ENCODE measurements at places on chromosomes 2 and 18.

GRCh38 chr18:65016631-65017371, 734.0 kb upstream of the CDH7 start:
- no peaks in the 10 kb centered on the region for H3K4me1 ChIP-seq
- no peak for DNase-seq

- H3K4me1 ChIP-seq = no peaks in the 10 kb centered on the region
- DNase-seq = no peak
- no peaks in the 10 kb centered on the region for H3K36me3 ChIP-seq
- no peaks in the 10 kb centered on the region for H3K27me3 ChIP-seq
- H3K27ac ChIP-seq = no peak overlapping the region
These were observed 51.1 kb upstream of the FAM98A start for GRCh38 chr2:33650171-33650570.

DNA sequence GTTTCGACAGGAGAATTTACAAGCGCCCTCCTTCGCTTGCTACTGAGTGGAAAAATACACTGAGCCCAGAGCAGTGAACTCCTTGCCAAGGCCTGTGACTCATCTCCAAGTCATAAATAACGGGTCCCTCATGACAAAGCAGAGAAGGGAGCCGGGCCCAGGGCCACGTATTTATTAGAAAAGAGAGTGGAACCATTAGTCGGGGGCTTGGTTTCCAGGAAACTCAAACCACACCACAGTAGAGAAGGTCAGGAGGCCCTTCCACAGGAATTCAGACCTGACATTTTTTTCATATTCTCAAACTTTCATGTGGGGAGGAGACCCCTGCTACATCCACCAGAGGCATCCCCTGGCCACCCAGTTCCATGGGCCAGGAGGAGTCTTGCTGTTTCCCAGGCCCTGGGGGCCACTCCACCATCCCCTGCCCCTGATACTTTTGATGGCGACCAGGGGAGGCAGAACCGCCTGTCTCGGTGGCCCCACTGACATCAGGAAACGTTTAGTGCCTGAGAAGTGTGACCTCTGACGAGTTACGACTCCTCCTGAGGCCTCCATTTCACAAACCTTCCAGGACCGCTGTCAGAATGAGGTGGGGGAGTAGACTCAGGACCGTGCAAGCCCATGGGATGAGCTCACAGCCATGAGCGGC, 289.7 kb downstream of the DYSF start:
- H3K36me3 ChIP-seq = no peaks in the 10 kb centered on the region
- H3K4me3 ChIP-seq = no peak overlapping the region
- DNase-seq = no peak
- peaks cover 10% of the 10 kb centered on the region for H3K4me1 ChIP-seq
- H3K27me3 ChIP-seq = no peaks in the 10 kb centered on the region
- H3K27ac ChIP-seq = no peak overlapping the region

- H3K36me3 ChIP-seq = no peaks in the 10 kb centered on the region
- DNase-seq = no peak
- H3K4me1 ChIP-seq = no peaks in the 10 kb centered on the region
- no peaks in the 10 kb centered on the region for H3K27me3 ChIP-seq
- H3K27ac ChIP-seq = no peak overlapping the region
- H3K4me3 ChIP-seq = no peak overlapping the region
These were observed 97.1 kb downstream of the DPP4 start for GRCh38 chr2:161976917-161977316.

DNA sequence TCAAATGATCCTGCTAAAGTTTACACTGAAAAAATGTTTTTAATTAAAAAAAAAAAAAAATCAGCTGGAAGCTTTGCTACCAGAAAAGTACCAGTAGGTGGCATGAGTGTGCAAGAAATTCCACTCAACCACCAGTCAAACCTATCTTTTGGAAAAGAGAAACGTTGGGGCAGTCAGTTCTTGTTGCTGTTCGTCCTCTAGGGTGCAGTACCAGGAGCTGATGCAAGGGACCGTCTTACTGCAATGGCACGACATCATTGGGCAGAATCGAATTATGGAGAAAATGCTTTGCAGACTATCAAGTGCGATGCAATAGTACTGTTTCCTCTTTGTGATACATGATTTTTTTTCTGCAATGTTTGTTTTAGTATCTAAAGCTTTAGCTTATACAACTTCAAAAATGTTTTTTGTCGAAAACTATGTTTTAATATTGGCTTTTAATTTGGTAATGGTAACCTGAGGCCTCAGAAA, 18.3 kb downstream of the YPEL5 start:
- no peak for DNase-seq
- H3K4me1 ChIP-seq = no peaks in the 10 kb centered on the region
- no peak overlapping the region for H3K4me3 ChIP-seq
- no peak overlapping the region for H3K27ac ChIP-seq
- peaks cover 5% of the 10 kb centered on the region for H3K36me3 ChIP-seq

DNA sequence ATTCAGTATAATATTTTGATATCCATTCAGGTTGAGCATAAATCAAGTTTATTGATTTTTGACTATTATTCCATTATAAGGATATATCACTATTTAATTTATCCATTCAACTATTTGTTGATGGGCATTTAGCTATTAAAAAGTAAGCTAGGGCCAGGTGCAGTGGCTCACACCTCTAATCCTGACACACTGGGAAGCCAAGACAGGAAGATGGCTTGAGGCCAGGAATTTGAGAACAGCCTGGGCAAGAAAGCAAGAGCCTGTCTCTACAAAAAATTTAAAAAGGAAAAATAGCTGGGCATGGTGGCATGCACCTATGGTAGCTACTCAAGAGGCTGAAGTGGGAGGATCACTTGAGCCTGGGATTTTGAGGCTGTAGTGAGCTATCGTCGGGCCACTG, 183.5 kb downstream of the HNMT start:
- no peaks in the 10 kb centered on the region for H3K36me3 ChIP-seq
- H3K27me3 ChIP-seq = no peaks in the 10 kb centered on the region
- no peak overlapping the region for H3K27ac ChIP-seq
- no peak for DNase-seq
- H3K4me3 ChIP-seq = no peak overlapping the region

DNA sequence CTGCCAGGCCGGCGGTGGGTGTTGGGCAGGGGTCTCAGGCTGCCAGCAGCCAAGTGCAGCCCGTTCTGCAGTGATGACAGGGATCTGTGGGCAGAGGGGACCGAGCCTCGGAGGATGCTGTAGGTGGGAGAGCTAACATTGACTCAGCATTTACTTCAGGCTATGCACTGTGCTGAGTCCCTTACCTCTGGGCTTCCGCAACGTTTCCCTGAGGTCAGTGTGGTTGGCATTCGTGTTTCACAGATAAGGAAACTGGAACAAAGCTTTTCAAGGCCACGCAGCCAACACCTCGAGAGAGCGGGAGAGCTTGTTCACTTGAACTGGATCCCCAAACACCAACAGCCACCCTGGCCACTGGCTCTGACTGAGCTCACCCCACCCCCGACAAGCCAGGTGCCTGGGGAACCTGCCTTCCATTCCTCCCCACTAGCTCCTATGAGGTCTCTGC, 839 bp upstream of the GPR148 start:
- no peak for DNase-seq
- peak overlapping the region; percentile 39 for H3K4me3 ChIP-seq
- H3K27me3 ChIP-seq = no peaks in the 10 kb centered on the region
- peaks cover 10% of the 10 kb centered on the region for H3K4me1 ChIP-seq

DNA sequence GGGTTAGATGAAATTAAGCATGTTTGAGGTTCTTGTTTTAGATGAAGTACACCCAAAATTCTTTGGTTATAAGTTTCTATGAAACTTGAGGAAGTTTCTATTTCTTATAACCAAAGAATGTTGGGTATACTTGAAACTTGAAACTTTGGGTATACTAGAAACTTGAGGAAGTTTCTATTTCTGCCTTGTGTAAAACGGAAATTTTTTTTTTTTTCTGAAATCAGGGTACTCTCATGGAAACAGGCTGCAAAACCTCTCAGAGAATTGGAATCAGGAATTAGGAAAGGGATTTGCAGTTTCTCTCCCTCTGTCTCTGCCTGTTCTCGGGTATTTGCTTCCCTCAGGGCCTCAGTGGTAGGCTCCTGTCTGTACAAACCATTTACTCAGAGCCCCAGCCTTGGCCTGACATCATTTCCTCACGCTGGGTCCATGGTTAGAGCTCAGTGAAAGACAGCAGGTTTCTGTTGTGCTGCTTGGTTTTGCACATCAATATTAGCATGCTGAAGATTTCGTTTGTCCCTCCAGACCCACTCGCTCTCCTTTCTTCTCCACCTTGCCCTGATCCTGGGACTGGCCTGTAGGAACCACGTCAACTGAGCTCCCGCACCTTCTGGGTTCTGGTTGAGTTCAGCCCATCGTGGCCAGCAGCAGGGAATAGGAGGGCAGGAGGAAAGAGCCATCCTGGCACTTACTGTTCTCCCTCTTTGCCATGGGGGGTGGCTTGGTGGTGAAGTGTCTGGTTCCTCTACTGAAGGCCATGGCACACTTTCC, 106.4 kb downstream of the POLR1A start:
- H3K27ac ChIP-seq = no peak overlapping the region
- H3K4me3 ChIP-seq = no peak overlapping the region
- H3K36me3 ChIP-seq = no peaks in the 10 kb centered on the region
- no peak for DNase-seq

DNA sequence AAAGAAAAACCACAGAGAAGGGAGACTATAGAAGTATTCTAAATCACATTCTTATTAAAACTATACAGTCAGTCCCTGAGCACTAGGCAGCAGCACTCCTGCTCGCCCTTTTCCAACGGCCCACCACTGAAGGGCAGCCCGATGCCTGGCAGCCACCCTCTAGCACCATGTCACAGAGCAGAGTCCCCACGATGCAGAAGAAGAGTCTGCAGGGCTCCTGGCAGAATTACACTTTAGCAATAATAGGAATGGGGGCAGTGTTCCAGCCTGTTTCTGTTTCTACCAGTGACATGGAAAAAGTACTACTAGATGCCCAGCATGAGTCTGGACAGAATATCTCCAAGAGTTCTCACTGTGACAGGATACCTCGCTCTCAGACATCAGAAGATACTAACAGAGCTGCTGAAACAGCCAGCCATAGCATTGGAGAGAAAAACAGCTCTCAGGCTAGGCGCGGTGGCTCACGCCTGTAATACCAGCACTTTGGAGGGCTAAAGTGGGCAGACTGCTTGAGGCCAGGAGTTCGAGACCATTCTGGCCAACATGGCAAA, 87.6 kb downstream of the C2orf74 start:
- H3K4me3 ChIP-seq = no peak overlapping the region
- H3K27ac ChIP-seq = no peak overlapping the region
- peaks cover 74% of the 10 kb centered on the region for H3K36me3 ChIP-seq
- H3K27me3 ChIP-seq = no peaks in the 10 kb centered on the region
- DNase-seq = no peak
- H3K4me1 ChIP-seq = peaks cover 8% of the 10 kb centered on the region

DNA sequence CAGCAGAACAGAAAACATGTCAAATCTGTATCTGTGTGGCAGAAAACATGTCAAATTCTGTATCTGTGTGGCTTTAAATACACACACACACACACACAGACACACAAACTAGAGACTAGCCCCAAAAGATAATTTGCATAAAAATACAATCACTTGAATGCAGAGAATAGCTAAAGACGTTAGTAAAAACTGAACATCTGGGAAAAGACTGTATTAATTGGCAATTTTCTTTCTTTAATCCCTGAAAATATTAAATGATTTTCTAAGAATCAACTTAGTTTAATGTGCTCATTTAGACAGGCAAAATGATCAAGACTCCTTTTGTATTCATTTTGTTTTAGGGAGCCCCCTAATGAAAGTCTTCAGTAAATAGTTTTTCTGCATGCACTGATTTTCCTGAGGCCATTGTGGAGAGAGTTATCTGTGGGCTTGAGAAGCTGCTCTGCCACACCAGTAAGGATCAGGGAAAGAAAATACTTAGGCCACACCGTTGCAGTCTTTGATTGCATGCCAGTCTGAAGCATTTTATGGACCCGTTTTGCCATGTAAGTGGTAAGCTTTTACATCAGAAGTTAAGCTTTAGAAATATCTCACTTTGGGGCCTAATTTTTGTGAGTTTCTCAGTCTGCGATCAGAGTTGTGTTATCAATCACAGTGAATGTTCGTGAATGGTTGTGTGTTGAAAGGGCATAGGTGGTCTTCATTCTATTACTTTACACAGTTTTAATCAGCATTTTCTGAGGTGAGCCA, 2.2 kb downstream of the SPATS2L start:
- no peak for DNase-seq
- H3K36me3 ChIP-seq = no peaks in the 10 kb centered on the region
- H3K4me1 ChIP-seq = peaks cover 35% of the 10 kb centered on the region
- H3K27ac ChIP-seq = peak overlapping the region; percentile 87
- peak overlapping the region; percentile 85 for H3K4me3 ChIP-seq

DNA sequence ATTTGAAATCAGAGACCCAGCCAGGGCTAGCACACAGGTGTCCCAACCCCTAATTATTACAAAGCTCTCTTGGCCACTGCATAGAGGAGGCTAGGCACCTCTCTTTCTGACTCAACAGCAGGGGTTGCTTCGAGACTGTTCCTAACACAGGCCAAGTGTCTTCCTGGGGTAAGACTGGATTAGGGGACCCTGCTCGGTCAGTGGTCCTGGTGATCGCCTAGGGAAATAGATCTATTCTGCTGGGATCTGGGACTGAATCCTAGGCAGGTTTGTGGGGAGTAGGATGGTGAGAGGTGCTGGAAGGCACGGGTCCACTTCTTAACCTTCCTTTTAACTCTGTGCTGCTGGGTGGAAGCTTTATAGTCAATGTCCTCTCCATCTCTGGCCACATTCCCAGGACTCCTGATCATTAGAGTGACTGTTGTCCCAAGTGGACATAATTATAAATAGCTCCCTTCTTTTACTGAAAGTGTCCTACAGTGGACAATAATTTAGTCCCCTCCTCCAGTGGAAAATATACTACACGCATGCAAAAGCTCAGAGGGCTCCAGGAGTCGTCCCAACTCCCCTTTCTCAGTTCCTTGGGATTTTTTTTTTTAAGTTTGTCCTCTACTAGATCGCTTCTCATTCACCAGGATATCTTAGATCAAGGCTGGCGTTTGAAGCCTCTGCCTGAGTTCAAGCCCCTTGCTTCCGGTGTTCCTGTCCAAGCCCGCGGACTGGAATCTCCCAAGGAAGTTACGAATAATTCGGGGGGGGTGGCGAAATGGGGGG, 1.3 kb upstream of the TRIB2 start:
- no peak for DNase-seq
- H3K36me3 ChIP-seq = no peaks in the 10 kb centered on the region
- H3K27me3 ChIP-seq = no peaks in the 10 kb centered on the region
- peaks cover 24% of the 10 kb centered on the region for H3K4me1 ChIP-seq
- H3K27ac ChIP-seq = peak overlapping the region; percentile 93

- no peak for DNase-seq
- H3K27ac ChIP-seq = no peak overlapping the region
- no peaks in the 10 kb centered on the region for H3K36me3 ChIP-seq
- no peaks in the 10 kb centered on the region for H3K4me1 ChIP-seq
- H3K27me3 ChIP-seq = no peaks in the 10 kb centered on the region
- no peak overlapping the region for H3K4me3 ChIP-seq
These were observed 37.9 kb upstream of the GPC1 start for GRCh38 chr2:240397542-240397916.

DNA sequence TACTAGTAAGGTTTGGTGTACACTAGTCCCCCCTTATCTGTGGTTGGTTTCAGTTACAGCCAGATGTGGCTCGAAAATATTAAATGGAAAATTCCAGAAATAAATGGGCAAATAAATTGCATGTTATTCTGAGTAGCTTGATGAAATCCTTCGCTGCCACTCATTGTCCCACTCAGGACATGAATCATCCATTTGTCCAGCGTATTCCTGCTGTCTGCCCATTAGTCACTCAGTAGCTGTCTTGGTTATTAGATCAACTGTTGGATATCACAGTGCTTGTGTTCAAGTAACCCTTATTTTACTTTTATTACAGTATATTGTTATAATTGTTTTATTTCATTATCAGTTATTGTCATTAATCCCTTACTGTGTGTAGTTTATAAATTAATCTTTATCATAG, 21.7 kb downstream of the ZDBF2 start:
- peaks cover 11% of the 10 kb centered on the region for H3K4me1 ChIP-seq
- no peaks in the 10 kb centered on the region for H3K27me3 ChIP-seq
- no peak overlapping the region for H3K4me3 ChIP-seq
- peak overlapping the region; percentile 12 for H3K27ac ChIP-seq

Measured in RWPE2 (cell line).